ENCODE measurements at places on chromosomes 3 and 15.

- DNase-seq: no peak
Measured at GRCh38 chr3:194132465-194133286, 3.3 kb upstream of the HES1 start.

- no peak for DNase-seq
Measured at GRCh38 chr3:184745526-184745925, 33.7 kb upstream of the MAGEF1 start.

- DNase-seq: no peak
Measured at GRCh38 chr3:126983653-126984390, 907 bp downstream of the PLXNA1 start.

- DNase-seq: no peak
Measured at GRCh38 chr3:97882975-97883598, 61.3 kb downstream of the CRYBG3 start.

DNA sequence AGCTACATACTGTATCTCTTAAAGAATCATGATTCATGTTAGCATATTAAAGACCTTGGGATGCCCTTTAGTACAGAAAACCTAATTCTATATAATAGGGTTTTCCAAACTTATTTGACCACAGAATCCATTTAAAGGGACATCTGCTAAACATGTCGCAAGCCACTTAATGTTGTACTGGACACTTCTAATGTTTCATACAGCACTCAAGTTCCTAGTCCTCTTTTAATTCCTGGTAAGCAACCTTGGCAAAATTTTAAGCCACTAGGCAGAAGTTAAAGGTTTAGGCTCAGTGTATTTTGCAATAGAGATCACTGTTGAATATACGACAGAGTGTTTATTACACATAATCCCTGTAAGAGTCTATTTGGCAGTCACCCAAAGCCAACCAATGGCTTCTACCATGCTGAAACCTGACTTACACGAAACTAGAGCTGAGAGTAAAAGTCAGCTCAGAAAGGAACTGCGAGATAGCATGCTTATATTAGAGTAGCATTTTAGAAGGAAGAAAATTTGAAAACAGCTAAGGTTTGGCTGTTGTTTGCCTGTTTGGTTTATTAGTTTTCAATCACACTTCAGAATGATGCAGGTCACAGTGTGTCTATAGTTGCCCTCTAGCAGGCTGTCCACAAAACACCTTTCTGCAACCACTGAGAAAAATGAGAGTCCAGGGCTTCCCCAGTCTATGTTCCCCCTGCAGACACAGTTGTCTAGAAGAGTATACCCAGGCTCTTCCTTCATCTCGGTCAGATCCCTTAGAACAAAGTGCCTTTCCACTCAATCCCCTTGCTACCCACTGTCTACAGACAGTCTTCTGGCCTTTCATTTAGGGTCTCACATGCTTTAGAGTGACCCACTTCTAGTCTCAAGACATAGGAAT is 104.4 kb downstream of the FMN1 start:
- DNase-seq: no peak

DNA sequence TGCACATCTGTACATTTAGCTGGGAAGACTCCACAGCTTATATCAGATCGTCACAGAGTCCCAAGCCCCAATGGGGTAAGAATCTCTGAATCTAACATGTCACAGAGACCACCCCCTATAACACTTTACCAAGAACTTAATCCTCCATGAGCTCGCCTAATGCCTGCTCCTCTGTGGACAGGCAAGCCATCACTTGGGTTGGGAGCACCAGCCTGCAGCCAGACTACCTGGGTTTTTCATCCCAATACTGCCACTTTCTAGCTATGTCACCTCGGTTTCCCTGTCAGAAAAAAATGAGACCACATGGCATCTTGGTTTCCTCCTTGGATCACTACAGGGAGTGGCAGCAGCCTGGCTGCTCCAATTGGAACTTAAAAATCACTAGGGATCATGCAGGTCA is 277.9 kb upstream of the TLE3 start:
- no peak for DNase-seq

DNA sequence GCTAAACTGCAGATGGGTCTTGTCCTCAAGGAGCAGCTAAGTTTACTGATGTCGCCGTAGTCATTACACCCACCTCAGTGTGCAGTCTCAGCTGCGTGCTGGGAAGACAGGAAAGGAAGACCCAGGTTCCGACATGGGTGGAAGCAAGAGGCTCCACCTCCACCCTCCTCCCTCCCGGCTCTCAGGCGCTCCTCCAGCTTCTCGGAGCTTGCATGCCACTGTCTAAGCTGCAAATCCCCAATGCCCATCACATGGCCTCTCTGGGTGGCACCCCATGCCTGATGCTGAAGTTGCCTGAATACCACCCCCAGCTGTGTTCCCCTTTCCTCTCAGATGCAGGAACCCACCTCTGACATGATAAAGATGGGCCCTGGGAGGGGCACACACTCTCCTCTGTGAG is 58.5 kb downstream of the MGLL start:
- no peak for DNase-seq

DNA sequence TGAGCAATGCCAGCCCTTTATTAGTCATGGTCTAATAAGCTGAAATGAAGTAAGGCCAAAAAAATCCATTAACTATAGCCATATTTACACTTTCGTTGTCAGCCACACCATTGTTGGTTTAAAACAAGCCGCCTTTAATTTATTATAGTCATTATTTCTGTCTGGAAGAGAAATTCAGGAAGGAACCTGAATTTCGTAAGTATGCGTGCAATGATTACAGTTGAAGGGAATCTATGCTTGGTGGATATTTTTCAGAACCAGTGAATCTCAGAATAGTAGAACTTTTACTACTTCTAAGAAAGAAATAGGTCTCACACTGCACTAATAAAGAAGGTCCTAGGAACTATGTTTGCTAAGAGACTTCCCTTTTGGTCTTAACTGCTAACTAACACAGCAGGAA is 59.1 kb downstream of the FAM43A start:
- no peak for DNase-seq

DNA sequence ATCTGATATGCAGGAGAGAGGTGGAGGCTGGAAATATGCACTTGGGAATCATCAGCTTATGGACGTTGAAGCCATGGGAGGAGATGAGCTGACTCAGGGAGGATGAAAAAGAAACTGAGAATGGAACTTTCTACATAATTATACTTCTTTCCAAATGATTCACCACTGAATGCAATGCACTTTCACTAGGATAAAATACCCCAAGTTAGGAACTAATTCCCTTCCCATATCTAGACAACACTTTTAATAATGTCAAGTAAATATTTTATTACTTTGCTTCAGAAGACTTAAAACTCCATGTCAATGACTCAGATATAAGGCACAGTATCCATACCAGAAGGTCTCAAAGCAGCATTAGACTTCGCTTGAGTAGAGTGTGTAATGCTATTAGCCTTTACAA is 24.2 kb downstream of the NPTN start:
- no peak for DNase-seq

- no peak for DNase-seq
Measured at GRCh38 chr15:64163659-64164362, 989 bp upstream of the PPIB start.

DNA sequence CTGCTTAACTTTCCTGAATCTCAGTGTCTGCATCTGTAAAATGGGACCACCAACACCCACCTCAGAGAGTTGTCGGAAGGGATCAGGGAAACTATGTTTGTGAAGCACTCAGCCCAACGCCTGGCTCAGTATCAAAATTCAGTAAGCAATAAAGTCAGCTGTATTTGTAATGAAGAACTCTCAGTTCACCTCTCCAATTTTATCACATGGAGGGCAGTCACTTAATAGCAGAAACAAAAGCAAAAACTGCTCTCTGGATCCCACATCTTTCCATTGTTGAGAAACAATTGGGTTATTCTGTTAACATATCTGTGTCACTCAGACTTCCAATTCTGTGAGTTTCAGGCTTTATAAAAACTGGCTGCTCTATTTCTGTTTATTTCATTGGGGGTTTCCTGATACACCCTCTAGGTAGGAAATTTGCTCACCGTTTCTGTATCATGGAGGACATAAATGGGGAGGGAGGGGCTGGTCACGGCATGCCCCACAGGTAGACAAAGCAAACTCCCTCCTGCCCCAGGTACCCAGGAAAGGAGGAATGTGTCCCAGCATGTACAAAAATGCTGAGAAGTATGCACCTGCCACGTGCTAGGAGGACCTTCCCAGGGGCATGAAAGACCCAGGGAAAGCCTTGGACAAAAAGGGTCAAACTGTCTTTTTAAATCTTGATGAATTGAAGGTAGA is 81.4 kb upstream of the LMOD3 start:
- no peak for DNase-seq

DNA sequence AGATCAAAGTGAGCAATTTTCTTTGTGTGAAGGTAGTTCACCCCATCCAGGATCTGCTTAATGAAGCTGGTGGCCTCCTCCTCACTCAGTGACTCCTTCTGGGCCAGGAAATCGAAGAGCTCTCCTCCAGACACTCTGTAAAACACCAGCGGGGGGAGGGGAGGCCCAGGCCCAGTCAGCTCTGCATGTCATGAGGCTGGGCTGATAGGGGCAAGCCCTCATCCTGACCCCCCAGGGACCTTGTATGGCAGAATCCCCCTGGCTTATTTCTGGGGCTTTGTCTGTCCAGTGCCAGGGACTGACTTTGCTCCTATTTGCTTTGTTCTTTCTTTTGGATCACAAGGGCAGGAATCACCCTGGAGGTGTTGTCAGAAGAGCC is 74.9 kb downstream of the DAPK2 start:
- no peak for DNase-seq

DNA sequence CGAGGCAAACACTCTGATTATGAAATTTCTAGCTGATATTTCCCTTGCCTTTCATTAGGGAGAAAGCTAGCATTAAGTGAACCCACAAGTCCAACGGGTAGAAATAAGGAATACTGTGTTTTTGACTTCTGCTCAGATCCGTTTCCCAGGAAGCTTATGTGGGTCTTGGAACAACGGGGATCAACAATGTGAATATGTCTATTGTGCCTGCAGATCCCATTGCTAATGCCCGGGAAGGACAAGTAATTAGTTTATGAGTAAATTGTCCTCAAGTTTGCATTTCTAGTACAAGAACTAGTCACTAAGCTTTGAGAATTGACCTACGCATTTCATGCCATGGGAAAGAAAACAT is 236.4 kb downstream of the UACA start:
- DNase-seq: no peak

DNA sequence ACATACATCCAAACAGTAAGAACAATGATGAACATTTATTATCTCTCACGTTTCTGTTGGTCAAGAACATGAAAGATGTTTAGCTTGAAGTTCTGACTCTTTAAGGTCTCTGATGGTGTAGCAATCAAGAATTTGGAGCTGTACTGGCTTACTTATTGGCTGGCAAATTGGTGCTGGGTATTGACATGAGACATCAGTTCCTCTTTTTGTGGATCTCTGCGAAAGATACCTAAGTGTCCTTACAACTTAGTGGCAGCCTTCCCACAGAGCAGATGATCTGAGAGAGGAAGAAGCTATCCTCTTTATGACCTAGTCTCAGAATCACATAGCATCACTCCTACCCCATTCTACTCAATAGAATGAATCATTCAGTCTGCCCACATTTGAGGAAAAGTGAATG is 309.8 kb upstream of the DCBLD2 start:
- no peak for DNase-seq

DNA sequence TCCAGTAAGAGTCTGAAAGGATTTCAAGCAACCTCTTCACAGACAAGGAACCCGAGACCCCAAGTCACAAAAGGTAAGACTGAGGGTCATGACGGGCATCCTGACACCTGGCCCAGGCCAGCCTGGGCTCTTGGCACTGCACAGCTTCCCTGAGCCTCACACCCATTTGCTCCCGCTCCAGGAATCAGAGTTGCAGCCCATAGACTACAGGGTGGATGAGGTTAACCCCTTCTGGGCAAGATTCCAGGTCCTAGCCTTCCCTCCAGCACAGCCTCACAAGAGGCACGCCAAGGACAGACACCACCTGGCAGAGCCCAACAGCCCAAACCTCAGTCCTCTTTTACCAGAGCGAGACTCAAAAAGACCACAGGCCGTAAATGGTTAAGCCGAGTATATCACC is 36.2 kb downstream of the RBPMS2 start:
- no peak for DNase-seq

GRCh38 chr3:116929505-116930222 is 220.1 kb downstream of the TUSC7 start:
- DNase-seq: no peak

DNA sequence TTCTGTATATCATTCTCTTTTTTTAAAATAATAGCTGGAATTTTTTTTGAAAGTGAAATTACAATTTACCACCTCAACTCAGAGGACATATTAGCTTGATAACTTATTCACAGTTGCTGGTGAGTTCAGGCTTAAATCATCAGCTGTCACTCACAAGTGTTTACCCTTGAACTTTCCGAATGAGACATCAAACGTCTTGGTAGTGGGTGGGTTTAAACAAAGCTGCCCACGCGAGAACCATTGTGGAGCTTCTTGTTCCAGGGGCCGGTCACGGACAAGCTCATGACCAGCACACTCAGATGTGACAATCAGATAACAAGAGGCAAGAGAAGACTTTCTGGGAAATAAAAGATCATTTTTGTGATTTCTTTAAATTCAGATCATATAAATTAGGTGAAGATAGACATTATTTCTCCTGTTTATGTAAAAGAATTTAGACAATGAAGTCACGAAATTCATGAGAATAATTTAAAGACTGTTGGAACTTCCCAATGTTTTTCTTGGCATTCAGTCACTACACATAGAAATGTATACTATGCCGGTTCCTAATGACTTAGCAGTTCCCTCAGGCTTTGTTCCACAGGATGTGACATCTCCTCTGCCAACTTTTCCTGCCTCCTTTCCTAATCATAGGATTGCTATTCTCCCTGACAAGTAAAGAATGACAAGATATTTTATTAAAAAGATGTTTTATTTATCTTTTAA is 29.3 kb downstream of the BTD start:
- DNase-seq: no peak

DNA sequence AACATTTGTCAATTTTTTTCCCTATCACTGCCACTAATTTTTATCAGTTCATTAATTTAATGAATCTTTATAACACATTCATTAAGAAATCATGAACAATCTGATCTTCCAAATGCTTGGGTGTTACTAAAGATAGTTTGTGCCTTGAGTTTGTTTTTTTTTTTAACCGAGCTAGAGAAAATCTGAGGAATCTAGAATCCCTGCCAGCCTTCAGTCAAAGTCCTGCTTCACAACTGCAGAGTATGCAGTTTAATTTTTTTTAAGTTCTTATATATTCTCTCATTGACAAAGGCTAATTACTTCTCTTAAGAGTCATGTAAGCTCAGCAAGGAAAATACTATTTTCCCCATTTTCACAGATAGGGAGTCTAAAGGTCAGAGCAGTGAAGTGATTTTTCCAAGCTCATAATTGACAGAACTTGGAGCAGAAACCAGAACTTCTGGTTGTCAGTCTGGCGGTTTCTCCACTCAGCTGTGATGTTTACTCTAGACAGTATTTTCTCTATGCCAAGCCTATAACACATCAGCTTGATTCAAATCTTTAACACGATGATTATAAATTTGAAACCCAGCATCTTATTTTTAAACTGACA is 55.7 kb downstream of the TNIK start:
- no peak for DNase-seq

DNA sequence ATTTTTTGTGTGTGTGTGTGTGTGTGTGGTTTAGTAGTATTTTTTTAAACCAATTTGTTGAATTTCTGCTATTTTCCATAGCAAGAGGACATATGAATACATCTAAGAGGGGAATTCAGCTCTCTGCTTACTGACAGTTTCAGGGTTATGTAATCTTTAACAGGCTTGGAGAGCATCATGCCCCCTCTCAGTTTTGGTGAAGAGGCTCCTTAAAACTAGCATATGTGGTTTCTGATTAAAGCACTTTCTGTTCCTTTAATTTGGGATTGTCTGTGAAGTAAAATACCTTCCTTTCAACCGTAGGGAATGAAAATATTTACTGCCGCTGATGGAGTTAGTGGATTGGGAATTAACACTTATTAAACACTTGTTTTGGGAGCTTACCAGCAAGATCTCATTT is 19.4 kb upstream of the NFKBIZ start:
- no peak for DNase-seq

Data from NCI-H187 treated with DMSO at 0.1 percent for 48 hours (cell line).